ENCODE measurements at places on chromosomes 7 and 10. TPM values are rescaled to one million over a fixed set of nuclear protein-coding genes. Genes with fewer than 3 reads are reported as not detected.

The RSU1 gene
- total RNA-seq: 46.2 TPM

The ASB15 gene
- 4.4 TPM for total RNA-seq

The KIN gene
- 8.4 TPM for total RNA-seq

The NEUROG3 gene
- total RNA-seq: not detected

The FAM25C gene
- not detected for total RNA-seq

The TCTN3 gene
- 48.3 TPM for total RNA-seq

All from metanephros (tissue), 2 donors.